ENCODE measurements at places on chromosomes 2 and 18. TPM values are rescaled to one million over a fixed set of nuclear protein-coding genes. Genes with fewer than 3 reads are reported as not detected.

The AFF3 gene
- total RNA-seq: under 0.01 TPM

The ABCB11 gene
- total RNA-seq: not detected

The HOXD10 gene
- total RNA-seq: not detected

The GPR45 gene
- not detected for total RNA-seq

The CDH2 gene
- 57.3 TPM for total RNA-seq

The ANKRD29 gene
- 4.9 TPM for total RNA-seq

The SCRN3 gene
- total RNA-seq: 37.2 TPM

The FEV gene
- total RNA-seq: not detected

The TMEM163 gene
- total RNA-seq: 0.26 TPM

The TCF23 gene
- not detected for total RNA-seq

The RSAD2 gene
- 0.40 TPM for total RNA-seq

The TUBA4B gene
- total RNA-seq: not detected

The MBOAT2 gene
- total RNA-seq: 15.9 TPM

The MCEE gene
- total RNA-seq: 24.6 TPM

The CD28 gene
- under 0.01 TPM for total RNA-seq

The FOXI3 gene
- not detected for total RNA-seq

The RGPD4 gene
- under 0.01 TPM for total RNA-seq

The UGT1A10 gene
- not detected for total RNA-seq

The SPOPL gene
- 13.9 TPM for total RNA-seq

The TMEM198 gene
- 1.3 TPM for total RNA-seq

The LOXHD1 gene
- total RNA-seq: not detected

The GNLY gene
- total RNA-seq: not detected

The LYG2 gene
- not detected for total RNA-seq

The SPEG gene
- total RNA-seq: 11.1 TPM

The ANKRD30BL gene
- not detected for total RNA-seq

The SERPINB13 gene
- total RNA-seq: not detected

The CREB1 gene
- total RNA-seq: 38.0 TPM

The TLX2 gene
- 0.06 TPM for total RNA-seq

The ZNF396 gene
- total RNA-seq: 3.0 TPM

The PCARE gene
- not detected for total RNA-seq

The POTEJ gene
- not detected for total RNA-seq

The POTEC gene
- total RNA-seq: not detected

The MARCHF4 gene
- 2.1 TPM for total RNA-seq

The PID1 gene
- 40.8 TPM for total RNA-seq

The SCN3A gene
- total RNA-seq: 0.13 TPM

The DSEL gene
- 52.3 TPM for total RNA-seq

The LRP2 gene
- total RNA-seq: not detected

The TRAPPC8 gene
- 48.9 TPM for total RNA-seq

The PSMA8 gene
- total RNA-seq: not detected

The C2orf80 gene
- total RNA-seq: not detected

The GRP gene
- total RNA-seq: not detected

The CRYGC gene
- not detected for total RNA-seq

The UPP2 gene
- not detected for total RNA-seq

The ARHGAP25 gene
- 0.50 TPM for total RNA-seq

The CROCC2 gene
- under 0.01 TPM for total RNA-seq

The GAD1 gene
- not detected for total RNA-seq

The HOXD13 gene
- total RNA-seq: not detected

The NEU2 gene
- not detected for total RNA-seq

The MYOM1 gene
- total RNA-seq: 1.9 TPM

The STARD7 gene
- total RNA-seq: 138 TPM

The SPATA3 gene
- not detected for total RNA-seq

The CNTNAP5 gene
- total RNA-seq: not detected

The FAM228A gene
- 0.79 TPM for total RNA-seq

The CD8B2 gene
- total RNA-seq: not detected

The B4GALT6 gene
- total RNA-seq: 2.0 TPM

The GALNT1 gene
- 292 TPM for total RNA-seq

The NYAP2 gene
- total RNA-seq: not detected

The CSRNP3 gene
- 3.1 TPM for total RNA-seq

Measured in aortic smooth muscle cell (primary cell).